Dermis lymphatic vessel endothelial cell (primary cell): ENCODE measurements at places on chromosomes 7 and 10. TPM values are rescaled to one million over a fixed set of nuclear protein-coding genes. Genes with fewer than 3 reads are reported as not detected.

AKR1C8 gene
- total RNA-seq = not detected in 2 replicates

GTF2I gene
- 98.3 and 105 TPM in 2 replicates for total RNA-seq

NDUFB8 gene
- total RNA-seq = 144 and 162 TPM in 2 replicates

SGCE gene
- 93.9 and 139 TPM in 2 replicates for total RNA-seq

RNF148 gene
- total RNA-seq = 0.98 and 1.3 TPM in 2 replicates

TEX47 gene
- total RNA-seq = not detected in 2 replicates

CALHM3 gene
- not detected in 2 replicates for total RNA-seq

LOXL4 gene
- 0.17 and 0.33 TPM in 2 replicates for total RNA-seq

KNDC1 gene
- not detected in 2 replicates for total RNA-seq

TMEM140 gene
- total RNA-seq = 35.5 and 45.4 TPM in 2 replicates

FOXP2 gene
- total RNA-seq = 1.5 and 4.0 TPM in 2 replicates

LRRC18 gene
- total RNA-seq = under 0.01 TPM in 1 of 2 replicates, not detected in the other

CTBP2 gene
- 99.0 and 128 TPM in 2 replicates for total RNA-seq

PDGFA gene
- 49.2 and 97.9 TPM in 2 replicates for total RNA-seq

KIAA1549 gene
- 1.7 and 2.6 TPM in 2 replicates for total RNA-seq

PRSS2 gene
- total RNA-seq = not detected in 2 replicates

PDE1C gene
- 0.17 and 0.65 TPM in 2 replicates for total RNA-seq

CPN1 gene
- not detected in 2 replicates for total RNA-seq

HOXA10 gene
- 1.0 and 1.8 TPM in 2 replicates for total RNA-seq

CFAP46 gene
- total RNA-seq = 0.26 and 0.54 TPM in 2 replicates

KCNH2 gene
- total RNA-seq = not detected in 2 replicates

AGR2 gene
- not detected in 2 replicates for total RNA-seq

ZNF212 gene
- total RNA-seq = 4.2 and 4.7 TPM in 2 replicates

MSMB gene
- total RNA-seq = not detected in 2 replicates

MRC1 gene
- 201 and 288 TPM in 2 replicates for total RNA-seq

CCDC136 gene
- total RNA-seq = 0.33 and 1.6 TPM in 2 replicates

ZNF727 gene
- 0.26 TPM in 1 of 2 replicates, not detected in the other for total RNA-seq

LRMDA gene
- total RNA-seq = 22.0 and 26.9 TPM in 2 replicates

ATP6V0A4 gene
- total RNA-seq = 0.09 and 0.11 TPM in 2 replicates

METTL2B gene
- total RNA-seq = 21.3 and 25.9 TPM in 2 replicates
